Activated CD4-positive, alpha-beta memory T cell treated with anti-CD3 and anti-CD28 coated beads for 36 hours (primary cell): ENCODE measurements at places on chromosomes 2 and 18. TPM values are rescaled to one million over a fixed set of nuclear protein-coding genes. Genes with fewer than 3 reads are reported as not detected.

Gene UGT1A10
- not detected for total RNA-seq

- no peak for DNase-seq
These were observed 679.7 kb downstream of the METTL4 start for GRCh38 chr18:1891641-1892040.

DNA sequence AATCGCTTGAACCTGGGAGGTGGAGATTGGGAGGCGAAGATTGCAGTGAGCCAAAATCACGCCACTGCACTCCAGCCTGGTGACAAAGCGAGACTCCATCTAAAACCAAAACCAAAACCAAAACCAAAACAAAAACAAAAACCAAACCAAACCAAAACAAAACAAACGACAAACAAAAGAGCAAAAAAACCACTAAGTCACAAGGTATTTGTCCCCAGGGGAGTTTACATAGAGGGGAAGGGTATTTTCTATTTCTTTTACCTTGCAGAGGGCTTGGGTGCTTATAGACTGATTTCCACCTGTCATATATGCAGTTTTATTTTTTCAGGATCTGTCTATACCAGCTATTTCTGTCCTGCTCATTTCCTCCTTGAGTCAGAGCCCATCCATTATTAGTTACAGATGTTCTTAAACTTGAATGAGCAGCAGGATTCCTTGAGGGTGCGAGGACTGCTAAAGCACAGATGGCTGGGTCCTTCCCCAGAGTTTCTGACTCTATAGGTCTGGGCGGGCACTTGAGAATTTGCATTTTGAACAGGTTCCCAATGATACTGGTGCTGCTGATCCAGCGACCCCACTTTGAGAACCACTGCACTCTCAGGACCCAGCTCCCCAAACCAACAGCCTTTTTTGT, 102.2 kb upstream of the UXS1 start:
- DNase-seq: no peak

DNA sequence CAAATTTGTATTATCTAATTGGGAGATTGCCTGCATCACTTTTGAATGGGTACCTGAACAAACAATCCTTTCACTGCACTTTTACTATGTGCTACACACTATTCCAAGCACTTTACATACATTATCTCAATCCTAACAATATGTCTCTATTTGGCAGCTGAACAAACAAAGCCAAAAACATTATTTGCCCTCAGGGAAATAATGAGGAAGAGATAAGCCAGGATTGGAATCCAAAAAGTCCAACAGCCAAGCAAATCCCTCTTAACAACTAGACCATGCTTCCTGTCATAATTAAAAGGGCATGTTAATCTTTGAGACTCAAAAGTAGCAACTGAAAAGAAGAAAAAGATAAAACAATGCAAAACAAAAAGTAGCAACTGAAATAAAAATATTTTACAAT, 32.1 kb downstream of the RPRD1A start:
- DNase-seq: no peak

DNA sequence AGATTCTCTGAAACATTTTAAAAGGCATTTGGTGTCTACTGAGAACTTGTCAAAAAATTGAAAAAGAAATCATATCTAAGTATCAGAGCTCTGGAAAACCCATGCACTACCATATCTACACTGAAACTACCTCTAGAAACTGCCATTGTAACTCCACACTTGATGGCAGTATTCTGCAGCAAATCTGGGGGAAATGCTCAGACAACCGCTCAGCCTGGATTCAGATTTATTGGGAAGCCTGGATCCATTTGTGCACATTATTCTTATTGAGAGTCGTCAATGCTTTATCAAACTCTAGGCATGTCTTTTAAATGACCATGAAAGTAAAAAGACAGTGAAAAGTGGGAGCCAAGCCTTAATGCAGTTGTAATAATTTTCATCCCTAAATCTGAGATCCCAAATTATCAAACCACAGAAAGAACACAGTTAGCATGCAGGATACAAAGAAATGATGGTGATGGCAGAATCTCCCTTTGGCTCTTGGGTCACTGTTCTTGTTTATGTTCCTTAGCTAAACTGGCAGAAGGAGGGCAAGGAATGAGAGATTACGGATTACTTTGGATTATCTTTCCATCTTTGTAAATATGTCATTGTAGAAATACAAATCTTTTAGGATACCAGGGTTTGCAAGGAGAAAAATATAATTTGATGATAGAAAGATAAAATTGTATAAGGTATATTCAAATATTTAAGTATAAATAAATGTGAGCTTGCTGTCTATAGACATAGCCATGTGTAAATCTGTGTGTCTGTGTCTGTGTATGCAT, 512.1 kb upstream of the SYT4 start:
- no peak for DNase-seq

- DNase-seq: no peak
These were observed 126.3 kb downstream of the ALPK2 start for GRCh38 chr18:58502628-58503027.

- no peak for DNase-seq
These were observed 9.8 kb downstream of the SCN9A start for GRCh38 chr2:166365803-166366420.

GRCh38 chr2:98277162-98277859, 68.9 kb upstream of the CNGA3 start:
- no peak for DNase-seq
